NCI-H2171 (cell line): ENCODE measurements at places on chromosomes 3 and 15.

DNA sequence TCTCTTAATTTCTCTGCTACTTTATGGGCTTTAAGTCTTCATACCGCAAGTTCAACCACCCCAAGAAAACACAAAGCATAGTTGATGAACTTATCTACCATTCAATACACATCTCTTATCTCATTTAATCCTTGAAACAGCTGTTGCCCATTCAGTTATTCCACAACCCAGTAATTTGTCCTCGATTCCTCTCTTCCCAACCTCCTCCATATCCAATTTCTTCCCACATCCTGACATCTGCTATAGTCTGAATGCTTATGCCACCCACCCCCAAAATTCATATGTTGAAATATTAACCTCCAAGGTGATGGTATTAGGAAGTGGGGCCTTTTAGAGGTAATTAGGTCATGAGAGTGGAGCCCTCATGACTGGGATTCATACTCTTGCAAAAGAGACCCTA, 345.4 kb downstream of the ERC2 start:
- DNase-seq, result no peak

DNA sequence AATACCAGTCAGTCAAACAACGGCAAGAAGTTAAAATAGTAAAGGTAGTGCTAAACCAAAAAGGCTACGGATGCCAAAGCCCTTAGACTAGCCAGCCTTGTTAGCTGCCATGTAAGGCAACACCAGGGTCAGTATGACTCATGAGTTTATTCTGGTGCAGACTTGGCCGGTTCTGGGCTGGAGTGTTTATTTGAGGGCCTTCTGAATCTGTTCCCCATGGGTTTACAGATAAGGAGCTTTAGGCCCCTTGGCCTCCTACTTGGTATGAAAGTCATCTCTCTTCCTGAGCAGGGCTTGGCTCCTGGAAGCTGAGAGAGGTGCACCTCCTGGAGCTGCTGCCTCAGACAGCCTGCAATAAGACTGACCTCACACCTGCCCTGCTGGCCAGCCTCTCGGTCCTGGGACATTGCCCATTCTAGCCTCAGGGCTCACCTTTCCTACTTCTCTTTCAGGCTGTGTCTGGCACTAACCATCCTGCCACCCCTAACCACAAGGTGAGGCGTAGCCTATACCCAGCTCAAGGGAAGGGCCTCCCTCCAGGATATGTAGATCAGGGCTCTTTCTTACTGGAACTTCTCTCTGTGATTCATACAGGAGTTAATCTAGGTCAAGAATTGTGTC, 10.4 kb upstream of the RTP1 start:
- DNase-seq, result no peak

DNA sequence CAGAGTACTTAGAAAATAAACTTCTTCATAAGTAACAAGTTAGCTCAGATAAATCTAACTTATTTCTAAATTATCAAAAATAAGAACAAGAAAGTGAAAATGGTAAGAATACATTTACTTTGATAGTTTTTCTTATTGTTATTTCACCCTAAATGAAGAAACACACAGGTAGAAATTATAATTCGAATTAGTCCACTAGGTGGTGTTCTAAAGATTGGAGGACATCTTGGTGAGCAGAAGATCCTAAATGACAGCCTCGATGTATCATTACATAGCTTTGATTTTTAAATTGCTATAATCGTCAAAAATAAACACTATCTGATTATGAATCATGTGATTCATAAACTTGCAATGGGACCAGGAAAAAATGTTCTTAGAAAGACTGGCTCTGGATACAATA, 280.8 kb upstream of the UBE2E2 start:
- DNase-seq, result no peak

DNA sequence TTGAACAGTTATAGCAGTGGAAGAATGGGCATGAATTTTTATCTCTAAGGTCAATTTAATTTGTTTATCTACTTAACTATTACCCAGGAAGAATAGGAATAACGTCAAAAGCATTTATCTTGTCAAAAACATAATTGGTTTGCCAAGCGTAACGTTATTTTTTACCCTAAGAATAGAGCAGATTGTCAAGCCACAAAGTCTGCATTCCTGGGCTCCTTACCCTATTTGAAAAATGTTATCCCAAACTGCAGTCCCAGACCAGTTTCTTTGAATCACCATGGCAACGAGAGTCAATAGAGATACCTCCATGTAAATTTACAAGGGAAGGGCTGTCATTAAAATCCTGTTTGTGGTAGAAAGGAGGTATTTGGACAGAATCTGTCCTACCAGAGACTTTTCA, 61.1 kb downstream of the CPNE4 start:
- no peak for DNase-seq

DNA sequence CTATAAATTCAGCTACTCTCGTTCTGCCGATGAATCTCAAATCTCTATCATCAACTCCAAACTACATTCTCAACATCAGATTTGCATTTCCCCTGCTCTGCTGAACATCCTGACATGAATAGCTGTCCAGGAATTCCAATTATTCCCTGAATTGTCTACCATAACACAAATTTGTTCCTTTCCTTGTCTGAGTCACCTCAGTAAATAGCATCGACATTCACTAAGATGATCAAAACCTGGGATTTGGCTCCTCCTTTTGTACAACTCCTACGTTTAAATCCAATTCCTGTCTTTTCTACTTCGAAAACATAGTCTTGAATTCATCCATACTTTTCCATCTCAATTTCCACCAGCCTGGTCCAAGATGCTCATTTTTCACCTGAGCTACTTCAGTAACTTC, 107.0 kb downstream of the GREM1 start:
- no peak for DNase-seq

GRCh38 chr15:63801171-63801570, 32.6 kb downstream of the HERC1 start:
- DNase-seq, result no peak

- DNase-seq, result no peak
Observed at GRCh38 chr3:68136411-68136810, 482.0 kb upstream of the SUCLG2 start.

- no peak for DNase-seq
Observed at GRCh38 chr3:195251336-195252065, 19.5 kb downstream of the XXYLT1 start.

- no peak for DNase-seq
Observed at GRCh38 chr3:52620580-52620979, 65.1 kb downstream of the PBRM1 start.

GRCh38 chr3:65532215-65532614, 506.5 kb downstream of the MAGI1 start:
- DNase-seq, result no peak

DNA sequence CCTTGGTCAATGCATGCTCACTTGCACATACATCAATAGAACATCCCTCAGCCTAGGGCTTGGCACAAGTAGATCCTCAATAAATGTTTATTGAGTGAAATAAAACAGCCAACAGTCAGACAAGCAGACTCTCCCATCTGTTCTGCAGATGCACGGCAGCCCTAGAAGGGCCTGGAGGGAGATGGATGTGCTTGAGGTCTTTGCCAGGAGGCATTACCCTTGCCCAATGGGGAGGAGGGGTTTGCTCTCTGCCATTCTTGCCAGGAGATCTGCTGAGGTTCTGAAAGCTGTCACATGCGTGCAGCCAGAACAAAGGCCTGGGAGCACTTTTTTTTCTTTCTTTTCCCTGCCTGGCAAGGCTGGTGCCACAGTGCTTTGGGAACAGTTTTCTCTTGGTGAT, 349.3 kb upstream of the THRB start:
- peak; percentile 40 for DNase-seq

DNA sequence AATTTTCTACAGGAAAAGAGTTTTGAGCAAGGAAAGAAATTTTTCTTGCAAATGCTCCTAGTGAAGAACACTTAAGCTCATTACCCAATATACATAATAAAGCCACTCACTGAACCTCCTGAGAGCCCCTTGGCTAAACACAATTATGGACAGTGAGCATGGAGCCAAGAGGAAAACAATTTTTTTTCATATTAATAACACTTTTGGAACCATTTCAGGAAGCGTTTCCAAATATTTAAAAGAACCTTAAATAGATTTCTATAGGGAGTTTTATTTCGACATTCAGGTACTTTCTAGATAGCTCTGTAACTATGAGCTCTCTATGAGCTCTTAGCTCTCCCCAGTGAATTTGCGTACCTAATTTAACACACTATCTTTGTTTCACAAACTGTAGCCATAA, 581.1 kb downstream of the ZNF385D start:
- DNase-seq, result no peak

GRCh38 chr3:125594581-125595011, 701 bp downstream of the OSBPL11 start:
- DNase-seq, result no peak

- no peak for DNase-seq
Observed at GRCh38 chr15:88243895-88244787, 12.4 kb downstream of the NTRK3 start.

GRCh38 chr15:71329041-71329440, 213.8 kb downstream of the THSD4 start:
- no peak for DNase-seq

DNA sequence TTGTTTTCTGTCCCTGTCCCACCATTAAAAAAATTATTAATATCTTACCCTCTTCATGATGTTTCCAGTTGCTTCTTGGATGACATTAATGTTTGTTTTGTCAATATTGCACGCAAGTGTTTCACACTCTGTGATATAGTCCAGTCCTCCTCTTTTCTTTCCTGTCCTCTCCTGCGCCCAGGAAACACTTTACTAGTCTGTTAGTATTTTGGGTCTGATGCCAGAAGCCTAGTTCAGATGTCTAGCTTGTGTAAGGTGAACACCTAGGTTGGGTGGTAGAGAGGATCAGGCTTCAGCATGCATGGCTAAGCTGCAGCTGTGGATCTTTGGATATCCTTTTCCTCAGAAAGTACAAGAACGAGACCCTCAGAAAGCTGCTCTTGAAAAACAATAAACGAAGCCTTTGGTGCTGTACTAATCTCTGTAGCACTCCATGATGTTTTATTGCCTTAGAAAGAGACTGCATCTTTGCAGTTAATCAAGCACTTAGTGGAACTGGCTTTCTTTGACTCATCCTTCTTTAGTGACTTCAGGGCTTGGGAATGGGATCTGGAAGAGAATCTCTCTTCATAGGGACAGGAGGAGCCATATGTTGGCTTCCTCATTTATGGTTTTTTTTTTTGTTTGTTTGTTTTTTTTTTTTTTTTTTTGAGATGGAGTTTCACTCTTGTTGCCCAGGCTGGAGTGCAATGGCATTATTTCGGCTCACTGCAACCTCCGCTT, 253.4 kb downstream of the LPP start:
- DNase-seq, result no peak

GRCh38 chr3:49497606-49498005, 27.5 kb downstream of the DAG1 start:
- DNase-seq, result no peak

DNA sequence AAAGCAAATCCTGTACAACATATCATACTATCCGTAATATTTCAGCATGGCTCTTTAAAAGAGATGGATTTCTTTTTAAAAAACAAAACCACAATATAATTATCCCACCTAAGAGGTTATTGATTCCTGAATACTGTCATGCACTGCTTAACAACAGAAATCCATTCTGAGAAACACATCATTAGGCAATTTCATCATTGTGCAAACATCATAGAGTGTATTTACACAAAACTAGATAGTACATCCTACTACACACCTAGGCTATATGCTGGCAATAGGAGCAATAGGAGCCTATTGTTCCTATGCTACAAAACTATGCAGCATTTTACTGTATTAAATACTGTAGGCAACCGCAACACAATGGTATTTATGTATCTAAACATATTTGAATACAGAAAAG, 242.0 kb downstream of the NEK10 start:
- no peak for DNase-seq

DNA sequence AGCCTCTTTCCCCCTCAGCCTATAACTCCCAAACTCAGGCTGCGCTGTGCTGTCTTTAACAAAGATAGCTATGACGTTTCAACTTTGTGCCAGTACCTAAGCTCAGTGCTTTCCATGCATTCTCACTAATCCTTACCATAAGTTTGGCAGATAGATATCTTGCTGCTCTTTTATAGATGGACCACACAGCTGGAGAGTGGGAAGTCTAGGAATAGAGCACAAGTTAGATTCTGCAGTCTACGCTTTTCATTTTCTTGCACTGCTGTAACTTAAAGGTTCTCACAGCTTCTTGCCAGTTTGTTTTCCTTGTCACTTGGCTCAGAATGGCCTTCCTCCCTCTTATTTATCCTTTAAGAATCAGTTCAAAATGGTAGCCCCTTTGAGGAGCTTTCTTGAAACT, 468.8 kb downstream of the CNTN4 start:
- DNase-seq, result no peak

- DNase-seq, result no peak
Observed at GRCh38 chr15:69703532-69704187, 251.0 kb downstream of the RPLP1 start.

DNA sequence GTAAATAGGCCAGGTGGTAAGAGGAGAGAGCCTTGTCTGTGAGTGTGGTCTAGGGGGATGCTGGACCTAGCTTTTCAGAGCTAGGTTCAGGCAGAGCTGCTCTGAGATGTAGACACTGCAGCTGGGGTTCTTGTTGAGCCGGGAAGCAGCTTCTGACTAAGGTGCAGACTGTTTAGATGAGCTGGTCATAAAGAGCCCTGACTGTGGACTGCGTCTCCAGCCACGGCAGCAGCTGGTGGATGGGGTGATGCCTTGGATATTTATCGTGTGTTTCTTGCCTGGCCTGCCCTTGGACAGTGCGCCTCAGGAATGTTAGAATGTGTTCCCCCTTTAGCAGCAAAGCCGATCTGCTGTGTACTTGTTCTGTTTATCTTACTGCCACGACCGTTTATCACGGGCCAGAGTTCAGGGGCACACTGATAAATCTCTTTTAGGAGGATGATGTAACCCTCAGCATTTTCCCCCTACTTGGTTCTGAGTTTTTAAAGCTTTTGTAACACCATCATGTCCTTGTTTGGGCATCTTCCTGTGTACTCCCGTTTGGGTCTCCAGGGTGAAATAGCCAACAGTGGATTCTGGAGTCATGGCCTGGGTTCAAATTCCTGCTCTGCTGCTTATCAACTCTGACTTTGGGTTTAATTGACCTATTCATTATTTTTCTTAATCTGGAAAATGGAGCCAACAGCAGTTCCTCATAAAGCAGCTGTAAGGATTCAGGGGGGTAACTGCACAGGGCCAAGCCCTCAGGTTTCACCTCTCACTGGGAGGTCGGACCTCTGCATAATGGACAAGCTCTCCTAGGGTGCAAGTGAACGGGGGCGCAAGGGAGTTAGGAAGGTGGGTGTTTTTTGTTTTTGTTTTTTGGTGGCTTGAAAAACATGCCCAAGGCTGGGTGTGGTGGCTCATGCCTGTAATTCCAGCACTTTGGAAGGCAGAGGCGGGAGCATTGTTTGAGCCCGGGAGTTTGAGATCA, 51.4 kb downstream of the FLNB start:
- no peak for DNase-seq

DNA sequence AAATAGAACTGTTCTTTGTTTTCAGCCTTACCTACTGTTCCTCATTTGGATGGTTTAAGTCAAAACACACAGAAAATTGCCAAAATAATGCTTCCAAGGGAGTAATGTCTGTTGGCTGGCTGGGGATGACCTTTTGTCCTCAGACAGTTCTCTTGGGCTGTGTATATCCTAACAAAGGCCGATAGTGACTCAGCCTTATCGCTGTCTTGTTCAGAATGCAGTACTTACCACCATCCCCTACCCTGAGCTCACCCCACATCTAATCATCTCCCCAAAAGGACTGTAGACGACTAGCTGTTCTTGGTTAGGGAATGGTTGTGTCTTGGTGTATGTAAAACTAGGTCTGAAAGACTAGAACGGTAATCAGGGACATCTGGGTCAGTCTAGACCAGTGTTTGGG, 35.0 kb downstream of the RAB11A start:
- no peak for DNase-seq
